Epithelial cell of esophagus (primary cell): ENCODE measurements at places on chromosomes 5 and 9.

DNA sequence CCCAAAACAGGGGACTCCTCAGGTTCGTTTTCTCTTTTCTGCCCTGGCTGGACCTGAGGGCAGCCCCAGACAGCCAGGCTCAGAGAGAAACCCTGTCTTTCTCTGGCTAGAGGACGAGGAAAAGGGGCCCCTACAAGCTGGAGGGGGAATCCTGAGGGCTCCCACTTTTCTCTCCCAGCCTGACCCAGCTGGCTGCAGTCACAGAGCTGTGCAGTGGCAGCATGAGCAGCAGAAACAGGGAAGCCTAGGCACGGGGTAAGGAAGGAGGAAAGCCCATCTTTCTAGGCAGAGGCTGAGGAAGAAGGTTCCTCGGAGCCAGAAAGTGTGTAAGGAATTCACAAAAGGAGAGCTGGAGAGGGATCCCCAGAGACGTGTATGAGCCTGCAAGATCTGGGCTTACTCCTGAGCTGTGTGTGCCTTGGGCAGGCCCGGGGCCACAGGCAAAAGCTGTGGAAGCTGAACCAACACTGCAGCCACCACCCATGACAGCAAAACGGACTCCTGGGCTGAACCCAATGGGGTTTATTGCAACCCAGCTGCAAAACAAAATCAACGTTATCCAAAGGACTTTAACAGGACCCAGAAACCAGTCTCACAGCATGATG, 16.2 kb downstream of the CAMSAP1 start:
- DNase-seq = peak; percentile 79

- DNase-seq = no peak
Observed at GRCh38 chr9:116325924-116326323, 172.3 kb downstream of the PAPPA start.

DNA sequence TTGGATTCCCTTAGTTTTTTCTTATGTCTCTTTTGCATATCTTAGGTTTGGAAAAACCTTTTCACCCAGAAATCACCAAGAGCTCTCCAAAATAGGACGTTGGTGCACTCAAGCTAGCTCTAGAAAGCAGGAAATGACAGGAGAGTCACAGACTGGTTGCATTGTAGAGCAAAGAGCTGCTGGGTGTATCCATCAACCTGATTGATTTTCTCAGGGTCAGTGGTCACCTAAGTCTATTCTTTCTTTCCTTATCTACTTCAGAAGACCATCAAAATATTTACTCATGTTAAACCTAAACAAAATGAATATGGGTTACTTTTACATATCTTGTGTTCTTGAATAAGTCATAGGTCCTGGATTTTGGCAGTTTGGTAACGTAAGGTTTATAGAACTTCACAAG, 14.9 kb downstream of the SLC26A2 start:
- no peak for DNase-seq

GRCh38 chr9:106927916-106928315, 65.0 kb downstream of the ZNF462 start:
- DNase-seq = no peak

DNA sequence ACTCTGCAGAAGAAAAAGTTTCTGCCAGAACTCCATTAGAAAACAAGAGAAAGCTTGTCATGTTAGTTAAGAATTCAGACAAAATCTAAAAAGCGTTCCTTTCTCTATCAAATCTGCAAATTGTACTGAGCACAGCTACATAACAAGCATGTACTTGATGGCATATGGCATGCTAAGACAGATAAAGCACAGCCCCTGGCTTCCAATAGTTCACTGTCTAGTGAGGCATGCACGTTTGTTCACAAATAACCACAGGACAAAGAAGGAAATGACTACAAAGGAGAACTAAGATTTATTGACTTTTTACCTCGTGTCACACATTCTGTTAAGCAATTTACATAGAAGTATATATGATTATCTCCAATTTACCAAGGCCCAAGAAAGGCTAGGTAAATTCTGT, 518.2 kb upstream of the TLE4 start:
- DNase-seq = peak; percentile 65

- DNase-seq = no peak
Observed at GRCh38 chr5:14442536-14442935, 139.1 kb upstream of the OTULINL start.

GRCh38 chr5:180604271-180604670, 13.0 kb upstream of the SCGB3A1 start:
- DNase-seq = no peak
